ENCODE measurements at places on chromosomes 11 and 22. TPM values are rescaled to one million over a fixed set of nuclear protein-coding genes. Genes with fewer than 3 reads are reported as not detected.

Gene BTBD18
- total RNA-seq, result not detected

Gene NLRP10
- 0.99 TPM for total RNA-seq

Gene GAL3ST1
- 0.17 TPM for total RNA-seq

Gene SHANK3
- 1.5 TPM for total RNA-seq

Gene ENDOD1
- total RNA-seq, result 62.4 TPM

Gene SLC22A12
- total RNA-seq, result not detected

Gene MPEG1
- not detected for total RNA-seq

Gene SMIM38
- 1.7 TPM for total RNA-seq

Gene EMID1
- total RNA-seq, result not detected

Gene SEPTIN3
- under 0.01 TPM for total RNA-seq

Gene NCR3LG1
- total RNA-seq, result 5.1 TPM

Gene KCNQ1OT1
- 5.0 TPM for total RNA-seq

Gene PRODH
- 0.17 TPM for total RNA-seq

Gene OR10D3
- total RNA-seq, result not detected

Gene CCDC87
- total RNA-seq, result 0.29 TPM

Gene SCGB2A2
- not detected for total RNA-seq

Gene DBX1
- total RNA-seq, result not detected

Gene OR10A2
- not detected for total RNA-seq

Gene PIWIL4
- total RNA-seq, result 4.1 TPM

Gene MMP3
- total RNA-seq, result 9.5 TPM

Gene CST6
- total RNA-seq, result not detected

Gene RIMBP3B
- not detected for total RNA-seq

Gene GNAZ
- total RNA-seq, result 0.87 TPM

Gene NTM
- total RNA-seq, result 15.0 TPM

Gene BRSK2
- total RNA-seq, result 0.99 TPM

Gene LARGE1
- total RNA-seq, result 38.2 TPM

Gene OR2AG2
- total RNA-seq, result 0.15 TPM

Gene SCGB1C1
- not detected for total RNA-seq

Gene PAMR1
- total RNA-seq, result 141 TPM

Gene KRTAP5-7
- 0.17 TPM for total RNA-seq

Gene CARD18
- not detected for total RNA-seq

Gene GRM5
- not detected for total RNA-seq

Gene AQP11
- 18.7 TPM for total RNA-seq

Gene E2F8
- under 0.01 TPM for total RNA-seq

Gene NAALAD2
- 2.5 TPM for total RNA-seq

Gene OR2D2
- total RNA-seq, result 0.29 TPM

Gene FXYD6
- 0.66 TPM for total RNA-seq

Gene PHOX2A
- total RNA-seq, result not detected

Gene CDC42BPG
- total RNA-seq, result 0.15 TPM

Gene MMP27
- 0.44 TPM for total RNA-seq

Gene P4HA3
- total RNA-seq, result 3.1 TPM

Gene PCNX3
- 30.8 TPM for total RNA-seq
